ENCODE measurements at places on chromosomes 7 and 10.

DNA sequence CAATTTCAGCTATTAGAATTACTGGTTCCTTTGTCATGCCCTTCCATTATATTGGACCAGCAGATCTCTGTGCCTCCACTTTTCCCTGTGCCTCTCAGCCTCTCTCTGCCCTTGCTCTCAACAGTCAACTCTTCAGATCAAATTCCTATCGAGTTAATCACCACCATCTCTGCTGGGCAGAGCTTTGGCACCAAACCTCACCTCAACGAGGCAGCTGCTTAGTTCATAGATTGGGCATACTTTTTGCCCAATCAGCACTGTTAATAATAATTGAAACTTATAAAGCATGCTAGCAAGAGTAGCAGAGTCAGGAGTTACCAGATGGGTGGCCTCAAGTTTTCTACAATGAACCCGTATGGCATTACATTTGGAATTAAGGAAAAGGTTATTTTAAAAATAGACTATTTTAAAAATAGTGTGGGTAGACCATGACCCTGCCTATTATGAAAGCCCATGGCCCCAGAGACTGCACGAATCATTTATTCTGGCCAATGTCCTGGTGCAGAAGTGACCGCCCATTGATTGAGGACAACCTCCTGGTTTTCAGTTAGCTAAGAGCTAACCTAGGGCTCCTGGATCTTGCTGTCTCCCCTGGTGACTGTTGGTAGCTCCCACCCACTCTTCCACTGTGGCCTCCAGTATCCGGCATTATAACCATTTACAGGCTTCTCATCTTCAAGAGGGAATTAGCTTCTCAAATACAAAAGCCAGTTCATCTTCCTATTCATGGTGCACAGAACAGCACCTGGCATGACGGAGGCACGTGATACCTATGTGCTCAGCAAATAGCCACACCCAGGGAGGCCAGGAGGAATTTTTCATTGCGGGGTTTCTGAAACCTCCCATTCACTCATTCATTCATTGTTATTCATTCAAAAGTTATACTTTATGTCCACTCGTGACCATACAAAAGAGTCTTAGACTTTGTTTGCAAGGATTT is 265.4 kb downstream of the INHBA start:
- DNase-seq, result peak; percentile 18

GRCh38 chr10:22340329-22341189 is 4.7 kb upstream of the SPAG6 start:
- peak; percentile 92 for DNase-seq

- peak; percentile 85 for DNase-seq
Measured at GRCh38 chr7:155213385-155213784, 84.3 kb upstream of the INSIG1 start.

- DNase-seq, result peak; percentile 59
Measured at GRCh38 chr10:77297393-77297739, 340.2 kb downstream of the KCNMA1 start.

DNA sequence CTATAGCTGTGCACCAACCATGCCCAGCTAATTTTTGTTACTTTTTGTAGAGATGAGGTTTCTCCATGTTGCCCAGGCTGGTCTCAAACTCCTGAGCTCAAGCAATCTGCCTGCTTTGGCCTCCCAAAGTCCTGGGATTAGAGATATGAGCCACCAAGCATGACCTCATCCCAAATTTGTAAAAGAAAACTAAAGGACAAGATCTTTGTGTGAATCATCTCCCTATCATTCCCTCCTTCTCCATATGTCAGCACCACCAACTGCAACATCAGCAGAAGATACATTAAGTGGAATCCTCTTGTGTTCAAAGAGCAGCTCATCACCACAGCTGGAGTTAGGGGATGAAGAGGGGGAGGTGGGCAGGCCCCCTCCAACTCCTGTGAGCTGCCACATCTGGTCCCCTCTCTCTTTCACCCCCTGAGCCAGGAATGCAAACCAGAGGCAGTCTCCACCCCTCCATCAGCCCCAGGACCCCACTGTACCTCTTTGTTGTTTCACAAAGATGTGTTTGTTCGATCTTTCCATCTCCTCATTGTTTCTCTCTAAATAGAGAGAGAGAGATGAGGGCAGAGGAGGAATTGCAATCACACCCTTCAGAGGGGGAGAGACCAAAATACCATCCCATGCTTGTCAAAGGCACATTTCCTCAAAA is 47.3 kb upstream of the PIP4K2A start:
- DNase-seq, result no peak

- peak; percentile 78 for DNase-seq
Measured at GRCh38 chr7:138875794-138876193, 77.8 kb upstream of the ATP6V0A4 start.

- DNase-seq, result peak; percentile 18
Measured at GRCh38 chr10:44361109-44361508, 23.8 kb downstream of the CXCL12 start.

DNA sequence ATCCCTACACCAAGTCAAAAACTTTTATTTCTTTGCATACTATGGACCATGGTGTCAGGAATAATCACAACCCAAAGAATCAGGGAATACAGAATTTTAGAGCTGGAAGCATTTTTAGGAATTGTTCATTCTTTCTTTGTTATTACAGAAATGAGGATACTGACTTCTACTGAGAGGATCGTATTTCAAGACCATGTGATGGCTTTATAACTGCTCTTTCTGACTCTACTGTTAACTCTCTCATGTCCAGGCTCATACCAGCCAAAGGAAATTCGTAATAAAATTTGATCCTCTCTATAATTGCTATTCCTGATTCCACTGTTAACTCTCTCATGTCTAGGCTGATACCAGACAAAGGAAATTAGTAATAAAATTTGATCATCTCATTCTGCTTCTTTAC is 1050.9 kb upstream of the C7orf33 start:
- DNase-seq, result no peak

DNA sequence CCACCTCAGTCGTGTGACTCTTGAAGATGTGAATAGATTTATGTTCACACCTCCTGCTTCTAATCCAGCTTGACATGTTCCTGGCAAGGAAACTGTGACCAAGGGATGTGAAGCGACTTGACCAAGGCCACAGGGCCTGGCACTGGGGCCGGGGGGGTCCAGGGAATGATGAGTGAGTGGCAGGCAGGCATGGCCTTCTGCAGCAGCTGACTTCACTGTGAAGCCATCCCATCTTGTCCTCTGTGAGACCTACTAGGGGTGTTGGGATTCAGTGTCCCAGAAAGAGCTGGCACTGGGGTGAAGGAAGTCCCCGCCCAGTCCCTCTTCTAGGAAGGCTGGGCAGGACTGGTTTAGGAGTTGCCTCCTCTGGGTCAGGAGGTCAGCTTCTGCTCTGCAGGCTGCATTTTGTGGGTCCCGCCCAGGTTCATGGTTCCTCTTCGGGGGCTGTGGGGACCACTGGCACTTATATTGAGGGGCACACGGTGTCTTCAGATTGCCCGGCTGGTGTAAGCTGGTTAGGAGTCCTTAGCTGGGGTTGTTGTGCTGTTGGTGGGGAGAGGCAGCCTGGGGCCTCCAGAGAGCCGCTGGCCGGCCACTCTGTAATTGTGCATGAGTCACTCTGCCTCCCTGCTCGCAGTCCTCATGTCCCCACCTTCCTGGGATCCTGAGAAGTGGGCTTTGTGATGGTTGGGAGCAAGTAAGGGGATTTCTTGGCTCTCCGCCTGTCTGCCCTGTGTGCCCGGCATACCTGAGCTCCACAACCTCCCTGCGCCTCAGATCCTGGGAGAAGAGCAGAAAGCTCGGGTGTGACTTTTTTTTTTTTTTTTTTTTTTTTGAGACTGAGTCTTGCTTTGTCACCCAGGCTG is 11.0 kb downstream of the ZMIZ1 start:
- DNase-seq, result peak; percentile 35

GRCh38 chr10:119466655-119467054 is 75.9 kb downstream of the RGS10 start:
- DNase-seq, result no peak

- DNase-seq, result no peak
Measured at GRCh38 chr10:4431114-4431863, 394.7 kb upstream of the AKR1E2 start.

DNA sequence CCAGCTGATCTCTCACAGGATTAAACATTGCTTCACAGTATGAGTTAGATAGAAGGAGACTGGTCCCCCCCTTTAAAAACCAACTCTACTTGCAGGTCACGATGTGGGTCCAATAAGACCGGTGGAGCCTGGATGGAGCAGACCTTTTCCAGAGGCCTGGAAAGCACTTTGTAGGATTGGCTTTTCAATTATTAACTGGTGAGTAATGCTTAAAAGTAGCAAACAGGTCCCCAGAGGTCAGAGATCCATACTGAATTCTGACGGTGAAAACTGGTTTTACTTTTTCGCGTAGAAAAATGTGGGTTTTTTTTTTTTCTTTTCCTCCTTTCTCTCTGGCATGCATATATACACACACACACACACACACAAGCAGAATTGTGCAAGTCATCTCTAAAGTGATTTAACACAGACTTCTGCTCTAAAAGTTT is 74.9 kb upstream of the OGDHL start:
- peak; percentile 4 for DNase-seq

DNA sequence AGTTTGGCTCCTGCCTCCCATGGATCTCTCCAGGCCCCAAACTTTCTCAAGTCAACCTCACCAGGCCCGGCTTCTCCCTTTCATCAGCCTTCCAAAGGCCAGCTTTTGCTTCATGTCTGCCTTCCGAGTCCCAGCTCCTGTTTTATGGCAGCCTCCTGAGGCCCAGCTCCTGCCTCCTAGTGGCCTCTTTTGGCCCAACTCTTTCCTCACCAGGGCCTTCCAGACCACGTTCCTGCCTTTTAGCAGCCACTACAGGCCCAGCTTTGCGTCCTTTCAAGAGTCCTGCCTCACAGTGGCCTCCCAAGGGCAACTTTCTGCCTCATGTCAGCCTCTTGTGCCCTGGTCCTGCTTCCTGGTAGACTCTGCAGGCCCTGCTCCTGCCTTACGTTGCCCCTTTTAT is 15.3 kb upstream of the TMEM248 start:
- DNase-seq, result peak; percentile 10

- no peak for DNase-seq
Measured at GRCh38 chr7:42432644-42433043, 195.6 kb upstream of the GLI3 start.

- DNase-seq, result no peak
Measured at GRCh38 chr10:129366450-129366849, 100.6 kb upstream of the MGMT start.

DNA sequence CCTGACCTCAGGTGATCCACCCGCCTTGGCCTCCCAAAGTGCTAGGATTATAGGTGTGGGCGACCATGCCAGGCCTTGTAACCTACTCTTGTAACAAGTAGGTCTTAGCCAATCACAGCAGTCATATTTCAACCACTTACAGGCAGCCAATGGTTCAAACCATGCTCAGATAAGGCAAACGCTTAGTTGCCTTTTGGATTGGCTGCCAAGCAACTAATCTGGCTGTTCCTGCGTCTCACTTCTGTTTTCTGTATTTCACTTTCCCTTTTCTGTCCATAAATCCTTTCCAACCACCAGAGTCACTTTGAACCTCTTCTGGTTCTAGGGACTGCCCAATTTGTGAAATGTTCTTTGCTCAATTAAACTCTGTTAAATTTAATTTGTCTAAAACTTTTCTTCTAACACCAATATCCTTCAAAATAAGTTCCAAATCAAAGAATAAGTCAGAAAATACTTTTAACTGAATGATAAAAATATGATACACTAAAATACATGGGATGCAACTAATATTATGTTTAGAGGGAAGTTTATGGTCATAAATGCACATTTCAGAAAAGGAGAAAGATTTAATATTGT is 19.1 kb upstream of the PRF1 start:
- DNase-seq, result no peak

- peak; percentile 68 for DNase-seq
Measured at GRCh38 chr10:122492999-122493481, 31.7 kb downstream of the HTRA1 start.

DNA sequence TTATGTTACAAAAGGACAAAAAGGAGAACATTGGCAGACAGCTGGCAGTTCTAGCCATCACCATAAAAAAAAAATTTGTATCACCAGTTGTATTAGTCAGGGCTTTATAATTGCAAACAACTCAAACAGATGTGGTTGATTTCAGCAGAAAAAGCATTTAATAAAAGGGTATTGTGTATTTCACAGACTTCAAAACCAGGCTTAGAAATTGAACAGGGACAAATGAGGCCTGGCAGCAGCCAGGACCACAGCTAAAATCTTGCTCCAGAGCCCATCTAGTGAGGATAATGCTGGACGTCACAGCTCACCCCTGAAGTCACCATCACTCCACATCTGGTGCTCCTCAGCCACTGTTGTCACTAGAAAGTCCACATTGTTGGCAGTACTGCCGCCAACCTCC is 52.9 kb upstream of the CALD1 start:
- DNase-seq, result peak; percentile 26

- DNase-seq, result peak; percentile 26
Measured at GRCh38 chr7:85695533-85695932, 508.7 kb upstream of the SEMA3D start.

- DNase-seq, result no peak
Measured at GRCh38 chr7:2143450-2143849, 89.3 kb downstream of the MAD1L1 start.

DNA sequence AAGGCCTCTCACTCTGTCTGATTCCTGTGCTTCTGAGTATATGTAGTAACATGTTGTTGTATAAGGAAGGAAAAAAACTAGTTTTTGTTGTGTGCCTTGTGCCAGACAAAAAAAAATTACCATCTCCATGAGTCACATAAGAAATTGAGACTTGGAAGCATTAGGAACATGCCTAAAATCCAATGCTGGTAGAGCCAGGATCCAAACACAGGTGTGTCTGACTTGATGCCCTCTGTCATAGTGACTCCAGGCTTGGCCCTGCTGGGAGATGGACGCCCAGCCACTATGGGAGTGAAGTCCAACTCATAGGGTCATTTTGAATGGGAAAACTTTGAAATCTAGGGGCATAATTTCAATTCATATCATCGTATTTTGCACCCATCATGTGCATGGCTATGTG is 38.0 kb downstream of the PYROXD2 start:
- DNase-seq, result no peak

DNA sequence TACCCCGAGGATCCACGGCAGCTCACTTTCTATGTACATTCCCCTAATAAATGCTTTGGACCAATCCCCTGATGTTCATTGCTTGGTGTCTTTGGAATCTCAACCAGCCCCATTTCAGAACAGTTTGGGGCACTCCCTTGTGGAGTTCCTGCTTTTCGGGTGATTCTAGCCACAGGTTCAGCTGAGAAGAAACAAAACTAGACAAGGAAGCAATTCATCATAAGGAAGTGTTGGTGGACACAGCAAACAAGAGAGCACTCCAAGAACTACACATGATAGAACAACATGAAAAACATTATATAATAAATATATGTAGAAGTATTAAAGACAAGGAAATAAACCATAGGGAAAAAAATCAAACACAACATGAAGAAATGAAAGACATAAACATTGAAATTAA is 6.0 kb upstream of the CCDC136 start:
- DNase-seq, result no peak

GRCh38 chr10:44929356-44930255 is 18.5 kb downstream of the TMEM72 start:
- no peak for DNase-seq
